GM23338 (cell line): ENCODE measurements at places on chromosomes 1 and 21. TPM values are rescaled to one million over a fixed set of nuclear protein-coding genes. Genes with fewer than 3 reads are reported as not detected.

GRCh38 chr1:59046730-59047157 is 250.2 kb upstream of the FGGY start:
- H3K36me3 ChIP-seq, result 0 out of 2 replicates have a peak, but pooled peaks cover 3% of the 10 kb centered on the region
- H3K4me3 ChIP-seq, result no peak overlapping the region
- H3K27ac ChIP-seq, result no peak overlapping the region
- no peaks in the 10 kb centered on the region for H3K4me1 ChIP-seq

DNA sequence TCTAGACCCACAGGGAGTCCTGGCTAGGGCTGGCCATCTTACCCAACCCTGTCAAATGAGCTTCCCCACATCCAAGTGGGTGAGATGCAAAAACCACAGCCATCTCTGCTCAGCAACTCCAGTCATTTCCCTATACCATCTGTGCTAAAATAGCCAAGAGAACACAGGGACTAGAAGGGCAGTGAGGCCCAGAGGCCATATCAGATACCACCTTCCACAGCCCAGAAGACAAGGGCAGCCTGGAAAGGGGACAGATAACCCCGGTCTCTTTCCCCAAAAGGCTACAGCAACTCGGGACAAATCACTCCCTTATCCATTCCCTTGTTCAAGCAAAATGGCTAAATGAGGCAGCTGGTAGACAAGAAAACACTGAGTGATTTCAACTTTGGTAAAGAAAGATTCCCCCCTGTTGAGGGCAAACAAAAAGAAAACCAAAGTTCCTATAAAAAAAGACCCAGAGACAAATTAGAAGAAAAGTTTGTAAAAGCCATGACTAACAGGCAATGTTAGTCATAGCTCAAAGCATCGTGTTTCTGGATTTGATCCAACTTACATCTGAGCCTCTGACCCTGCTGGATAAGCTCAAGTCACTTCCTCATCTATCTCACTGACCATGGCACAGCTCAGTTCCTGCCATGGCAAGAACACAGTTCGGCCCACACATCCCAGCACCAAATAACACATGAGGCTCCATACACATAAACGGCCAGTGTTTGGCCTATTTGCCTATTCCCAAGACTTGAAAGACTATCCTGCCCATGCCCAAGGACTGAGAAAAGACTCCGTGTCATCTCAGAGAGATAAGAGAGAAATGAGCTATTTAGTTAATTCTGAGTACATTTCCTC is 3.1 kb downstream of the LAMB3 start:
- H3K4me1 ChIP-seq, result peaks cover 7% of the 10 kb centered on the region
- H3K36me3 ChIP-seq, result no peaks in the 10 kb centered on the region
- DNase-seq, result no peak
- no peaks in the 10 kb centered on the region for H3K27me3 ChIP-seq

Gene SELE
- not detected in 2 replicates for total RNA-seq

GRCh38 chr1:19577561-19577960 is 66.5 kb upstream of the NBL1 start:
- H3K4me1 ChIP-seq, result no peaks in the 10 kb centered on the region
- DNase-seq, result no peak
- no peak overlapping the region for H3K4me3 ChIP-seq
- H3K27me3 ChIP-seq, result no peaks in the 10 kb centered on the region
- H3K27ac ChIP-seq, result no peak overlapping the region
- no peaks in the 10 kb centered on the region for H3K36me3 ChIP-seq

Gene OLIG2
- total RNA-seq, result 0.04 and 1.4 TPM in 2 replicates

DNA sequence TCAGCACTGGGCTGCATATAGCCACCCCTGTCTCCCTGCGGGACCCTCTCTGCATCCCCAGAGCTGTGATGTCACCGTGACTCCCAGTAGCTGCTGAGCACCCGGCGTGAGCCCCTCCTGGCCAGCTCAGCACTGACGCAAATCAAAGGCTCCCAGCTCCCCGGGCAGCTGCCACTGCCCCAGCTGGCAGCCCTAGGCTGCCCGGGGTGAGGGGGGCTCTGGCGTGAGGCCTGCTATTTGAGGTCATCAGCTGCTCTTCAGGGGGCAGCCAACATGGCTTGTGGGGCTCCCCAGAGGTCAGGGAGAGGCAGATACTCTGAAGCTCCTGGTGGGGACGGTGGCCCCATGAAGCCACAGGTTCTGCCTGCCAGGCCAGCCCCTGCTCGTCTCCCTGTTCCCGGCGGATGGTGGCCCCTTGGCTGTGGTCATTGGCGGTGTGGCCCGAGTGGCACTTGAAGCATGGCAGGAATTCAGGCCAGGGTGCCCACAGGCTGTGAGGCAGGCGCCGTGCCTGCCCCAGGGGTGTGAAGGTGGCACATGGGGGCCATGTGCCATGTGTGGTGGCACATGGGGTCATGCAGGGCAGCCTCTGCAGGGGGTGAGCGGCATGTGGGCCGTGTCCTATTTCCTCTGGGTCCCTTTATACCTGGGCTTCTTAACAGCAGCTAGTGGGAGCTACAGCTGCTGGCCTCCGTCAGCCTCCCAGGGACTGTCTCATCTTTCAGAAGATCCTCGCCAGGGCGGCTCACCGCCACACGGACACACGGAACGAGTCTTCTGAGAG is 85.4 kb downstream of the SIK1 start:
- no peaks in the 10 kb centered on the region for H3K27me3 ChIP-seq
- H3K36me3 ChIP-seq, result no peaks in the 10 kb centered on the region
- no peaks in the 10 kb centered on the region for H3K4me1 ChIP-seq
- DNase-seq, result no peak
- no peak overlapping the region for H3K4me3 ChIP-seq

DNA sequence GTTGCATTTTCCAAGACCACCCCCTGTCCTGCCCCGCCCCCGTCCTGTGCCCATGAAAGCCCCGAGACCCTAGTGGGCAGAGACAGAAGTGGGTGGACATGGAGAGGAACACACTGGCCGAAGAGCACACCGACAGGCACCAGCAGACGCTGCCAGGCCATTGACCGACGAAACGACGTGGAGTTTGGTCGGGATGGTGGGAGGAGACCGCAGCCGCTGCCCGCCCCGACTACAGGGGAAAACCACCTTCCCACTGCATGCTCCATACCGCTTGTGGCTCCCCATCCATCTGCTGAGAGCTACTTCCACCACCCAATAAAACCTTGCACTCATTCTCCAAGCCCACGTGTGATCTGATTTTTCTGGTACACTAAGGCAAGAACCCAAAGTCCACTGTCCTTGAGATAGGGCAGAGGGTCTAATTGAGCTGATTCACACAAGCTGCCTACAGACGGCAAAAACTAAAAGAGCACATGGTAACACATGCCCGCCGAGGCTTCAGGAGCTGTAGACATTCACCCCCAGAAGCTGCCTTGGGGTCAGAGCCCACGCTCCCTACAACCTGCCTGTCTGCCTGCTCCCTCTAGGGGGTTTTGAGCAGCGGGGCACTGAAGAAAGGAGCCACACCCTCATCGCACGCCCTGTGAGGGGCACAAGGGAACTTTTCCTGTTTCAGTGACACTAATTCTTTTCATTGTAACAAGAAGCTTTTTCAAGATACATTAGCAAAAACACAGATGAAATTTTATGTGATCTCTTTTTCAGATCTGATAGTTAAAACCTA is 81.2 kb upstream of the RAB3GAP2 start:
- H3K27ac ChIP-seq, result no peak overlapping the region
- no peaks in the 10 kb centered on the region for H3K36me3 ChIP-seq
- no peaks in the 10 kb centered on the region for H3K27me3 ChIP-seq

DNA sequence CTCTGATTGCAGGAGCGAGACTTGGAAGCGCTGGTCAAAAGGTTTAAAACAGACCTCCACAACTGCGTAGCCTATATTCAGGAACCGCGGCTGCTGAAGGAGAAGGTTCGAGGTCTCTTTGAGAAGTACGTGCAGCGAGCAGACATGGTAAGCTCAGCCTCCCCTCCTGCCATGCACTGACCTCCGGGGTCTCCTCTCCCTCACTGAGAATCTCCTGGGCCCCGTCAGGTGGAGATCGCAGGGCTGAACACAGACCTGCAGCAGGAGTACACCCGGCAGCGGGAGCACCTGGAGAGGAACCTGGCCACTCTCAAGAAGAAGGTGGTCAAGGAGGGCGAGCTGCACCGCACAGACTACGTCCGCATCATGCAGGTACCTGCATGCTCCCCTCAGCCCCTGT is 35.5 kb upstream of the TMEM125 start:
- peaks cover 8% of the 10 kb centered on the region; the same call in 1 of the 2 replicates for H3K4me1 ChIP-seq
- H3K27me3 ChIP-seq, result no peaks in the 10 kb centered on the region
- DNase-seq, result no peak
- H3K27ac ChIP-seq, result no peak overlapping the region

DNA sequence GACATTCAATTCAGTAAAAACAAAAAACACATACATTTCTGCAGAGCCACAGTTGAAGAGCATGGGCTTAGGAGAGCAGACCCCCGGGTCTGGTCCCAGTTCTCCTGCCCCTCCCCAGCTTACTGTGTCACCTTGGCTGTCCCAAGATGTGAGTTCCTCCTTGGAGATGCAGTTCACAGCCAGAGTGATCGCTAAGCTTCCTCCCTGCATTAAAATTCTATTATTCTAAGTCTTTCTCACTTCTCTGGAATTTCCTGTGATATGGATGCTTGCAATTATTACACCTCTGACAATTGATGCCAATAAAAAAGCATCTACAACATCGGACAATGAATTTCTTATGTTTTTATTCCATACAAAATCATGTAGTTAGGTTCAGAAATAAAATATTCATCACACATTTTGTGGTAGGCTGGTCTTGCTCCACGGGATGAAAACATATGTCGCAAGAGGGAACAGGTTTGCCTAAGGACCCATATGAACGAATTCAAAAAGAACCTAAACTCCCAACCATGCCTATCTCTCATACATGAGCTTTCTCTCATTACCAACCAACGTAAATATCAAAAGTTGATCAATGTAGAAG is 328.5 kb upstream of the RUNX1 start:
- no peaks in the 10 kb centered on the region for H3K36me3 ChIP-seq
- no peaks in the 10 kb centered on the region for H3K27me3 ChIP-seq
- H3K4me1 ChIP-seq, result peaks cover 4% of the 10 kb centered on the region; the same call in 1 of the 2 replicates
- DNase-seq, result no peak

Gene DNAI4
- 0.90 and 5.3 TPM in 2 replicates for total RNA-seq

Gene HDAC1
- total RNA-seq, result 104 and 116 TPM in 2 replicates

DNA sequence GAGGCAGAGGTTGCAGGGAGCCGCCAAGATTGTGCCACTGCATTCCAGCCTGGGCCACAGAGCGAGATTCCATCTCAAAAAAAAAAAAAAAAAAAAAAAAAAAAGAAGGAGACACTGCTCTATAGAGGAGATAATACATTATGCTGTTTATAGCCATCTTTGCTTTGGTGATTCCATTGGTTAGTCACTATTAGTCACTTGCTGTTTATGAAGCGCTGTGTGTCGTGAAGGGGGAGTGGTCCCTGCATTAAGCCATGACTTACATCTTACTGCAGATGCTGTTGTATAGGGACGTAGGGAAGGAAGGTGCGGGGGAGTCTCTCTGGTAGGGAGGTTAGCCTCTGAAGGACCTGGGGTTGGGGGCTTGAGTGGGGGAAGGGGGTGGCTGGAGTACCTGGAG is 48.3 kb downstream of the HUNK start:
- no peak overlapping the region for H3K27ac ChIP-seq
- no peak for DNase-seq
- H3K36me3 ChIP-seq, result no peaks in the 10 kb centered on the region
- no peak overlapping the region for H3K4me3 ChIP-seq

- H3K4me3 ChIP-seq, result no peak overlapping the region
- no peak overlapping the region for H3K27ac ChIP-seq
- no peaks in the 10 kb centered on the region for H3K36me3 ChIP-seq
- DNase-seq, result no peak
- H3K4me1 ChIP-seq, result no peaks in the 10 kb centered on the region
Observed at GRCh38 chr1:2874607-2875480, 73.4 kb upstream of the TTC34 start.

GRCh38 chr1:13628711-13629110 is 45.1 kb downstream of the PDPN start:
- no peaks in the 10 kb centered on the region for H3K27me3 ChIP-seq
- no peak overlapping the region for H3K4me3 ChIP-seq

Gene PTPRF
- 154 and 173 TPM in 2 replicates for total RNA-seq

DNA sequence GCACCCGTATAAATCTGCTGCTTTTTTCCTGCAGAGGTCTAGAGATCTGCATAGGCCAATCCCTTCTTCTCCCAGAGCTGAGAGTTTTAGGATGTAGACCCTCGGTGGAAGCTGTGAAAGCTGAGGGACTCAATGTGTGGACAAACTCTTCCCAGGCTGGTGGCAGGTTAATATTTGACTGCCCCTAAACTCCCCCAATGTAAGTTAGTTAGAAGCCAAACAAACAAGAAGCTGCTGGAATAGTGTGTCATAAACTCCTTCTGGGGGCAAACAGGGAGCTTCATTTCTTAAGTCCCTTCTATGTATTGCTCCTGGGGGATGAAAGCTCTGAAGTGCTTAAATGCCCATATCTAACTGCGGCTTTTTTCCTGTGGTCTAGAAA is 72.3 kb downstream of the SCMH1 start:
- H3K4me1 ChIP-seq, result no peaks in the 10 kb centered on the region
- H3K4me3 ChIP-seq, result no peak overlapping the region
- no peak overlapping the region for H3K27ac ChIP-seq
- no peak for DNase-seq
- no peaks in the 10 kb centered on the region for H3K27me3 ChIP-seq

Gene KLHDC9
- 5.6 and 6.3 TPM in 2 replicates for total RNA-seq

DNA sequence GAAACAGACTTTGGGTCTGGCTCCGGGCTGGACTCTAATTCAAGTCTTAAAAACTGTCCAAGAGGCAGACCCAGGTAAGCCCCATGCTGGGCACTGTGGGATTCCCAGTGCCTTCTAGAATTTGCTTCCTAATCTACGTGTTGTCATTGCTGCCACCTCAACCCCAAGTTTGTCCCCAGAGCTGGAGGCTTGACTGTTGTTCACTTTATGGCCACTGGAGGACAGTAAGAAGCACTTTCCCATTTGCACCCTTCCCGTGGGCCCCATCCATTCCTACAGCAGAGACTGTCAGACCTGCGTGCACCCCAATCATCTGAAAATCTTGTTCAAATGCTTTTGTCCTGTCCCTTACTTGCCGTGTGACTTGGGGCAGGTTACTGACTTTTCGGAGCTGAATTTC is 29.4 kb upstream of the VASH2 start:
- H3K4me3 ChIP-seq, result no peak overlapping the region
- peak; percentile 53 for DNase-seq
- no peaks in the 10 kb centered on the region for H3K27me3 ChIP-seq
- H3K27ac ChIP-seq, result no peak overlapping the region

GRCh38 chr1:36420409-36420808 is 22.7 kb upstream of the LSM10 start:
- H3K4me1 ChIP-seq, result no peaks in the 10 kb centered on the region
- DNase-seq, result no peak
- no peak overlapping the region for H3K27ac ChIP-seq
- H3K36me3 ChIP-seq, result no peaks in the 10 kb centered on the region

DNA sequence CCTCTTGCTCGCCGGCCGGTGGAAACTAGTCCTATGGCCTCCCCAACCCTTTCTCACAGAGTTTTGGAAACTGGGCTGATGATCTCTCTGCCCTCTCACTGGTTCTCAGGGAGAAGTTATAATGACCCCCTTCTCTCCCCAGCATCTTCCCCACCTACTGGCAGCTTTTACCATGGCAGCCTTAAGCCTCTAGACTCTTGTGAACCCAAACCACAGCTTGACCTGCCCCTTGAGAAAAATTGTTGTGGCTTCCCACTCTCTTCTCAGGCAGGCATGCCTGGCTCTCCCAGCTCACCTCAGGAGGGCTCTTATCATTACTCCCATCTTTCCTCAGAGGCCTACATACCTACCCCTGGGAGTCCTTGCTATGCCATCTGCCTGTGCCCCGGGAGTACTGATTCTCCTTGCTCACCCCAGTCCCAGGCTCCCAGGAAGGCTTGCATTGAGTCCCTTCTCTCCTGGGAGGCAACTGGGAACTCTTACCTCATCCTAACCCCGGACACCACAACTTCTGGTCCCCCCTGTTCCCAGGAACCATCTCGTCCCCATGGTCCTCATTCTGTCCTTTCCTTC is 1.6 kb downstream of the NSUN4 start:
- peaks cover 24% of the 10 kb centered on the region; the same call in 1 of the 2 replicates for H3K36me3 ChIP-seq
- H3K27me3 ChIP-seq, result no peaks in the 10 kb centered on the region
- peak; percentile 51 for DNase-seq
